ENCODE measurements at places on chromosomes 11 and 22.

GRCh38 chr11:110874437-110875030, 162.3 kb upstream of the ARHGAP20 start:
- no peak for DNase-seq

- DNase-seq: no peak
Observed at GRCh38 chr11:131810541-131810940, 440.1 kb downstream of the NTM start.

DNA sequence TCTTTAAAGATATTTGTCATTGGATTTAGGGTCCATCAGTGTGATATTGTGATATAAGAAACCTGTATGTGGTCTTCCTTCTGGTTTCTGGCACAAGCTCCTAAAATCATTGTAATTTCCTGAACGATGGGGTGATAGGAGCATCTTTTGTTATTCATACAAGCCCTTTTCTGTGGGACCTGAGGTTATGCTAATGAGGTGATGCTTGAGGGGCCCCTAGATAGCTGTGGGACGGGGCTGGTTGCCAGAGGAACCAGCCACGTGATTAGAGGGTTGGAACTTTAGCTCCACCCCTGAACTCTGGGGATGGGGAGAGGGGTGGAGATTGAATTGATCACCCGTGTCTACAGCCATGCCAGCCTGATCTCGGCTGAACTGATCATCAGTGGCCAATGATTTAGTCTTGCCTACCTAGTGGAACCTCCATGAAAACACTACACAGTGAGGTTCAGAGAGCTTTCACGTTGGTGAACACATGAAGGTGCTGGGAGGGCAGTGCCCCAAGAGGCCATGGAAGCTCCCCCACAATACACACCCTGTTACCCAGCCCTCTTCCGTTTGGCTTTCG, 62.8 kb downstream of the BCR start:
- DNase-seq: no peak

DNA sequence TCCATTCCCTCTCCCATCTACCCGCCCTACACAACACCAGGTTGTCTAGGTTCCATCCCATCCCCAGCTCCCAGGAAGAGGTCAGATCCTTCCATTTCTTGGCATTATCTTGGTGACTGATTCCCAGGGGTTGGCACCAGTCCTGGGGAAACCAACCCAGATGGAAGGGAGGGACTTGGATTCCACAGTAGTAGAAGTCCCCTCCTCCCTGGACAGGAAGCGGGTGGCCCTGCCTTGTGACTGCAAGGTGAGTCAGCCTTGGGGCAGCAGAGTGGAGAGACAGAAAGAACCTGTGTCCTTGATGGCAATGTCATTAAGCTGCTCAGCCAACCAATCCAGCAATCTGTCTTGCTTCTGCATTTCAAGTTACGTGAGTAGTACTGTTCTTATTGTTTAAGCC, 26.5 kb downstream of the SYT13 start:
- DNase-seq: no peak

DNA sequence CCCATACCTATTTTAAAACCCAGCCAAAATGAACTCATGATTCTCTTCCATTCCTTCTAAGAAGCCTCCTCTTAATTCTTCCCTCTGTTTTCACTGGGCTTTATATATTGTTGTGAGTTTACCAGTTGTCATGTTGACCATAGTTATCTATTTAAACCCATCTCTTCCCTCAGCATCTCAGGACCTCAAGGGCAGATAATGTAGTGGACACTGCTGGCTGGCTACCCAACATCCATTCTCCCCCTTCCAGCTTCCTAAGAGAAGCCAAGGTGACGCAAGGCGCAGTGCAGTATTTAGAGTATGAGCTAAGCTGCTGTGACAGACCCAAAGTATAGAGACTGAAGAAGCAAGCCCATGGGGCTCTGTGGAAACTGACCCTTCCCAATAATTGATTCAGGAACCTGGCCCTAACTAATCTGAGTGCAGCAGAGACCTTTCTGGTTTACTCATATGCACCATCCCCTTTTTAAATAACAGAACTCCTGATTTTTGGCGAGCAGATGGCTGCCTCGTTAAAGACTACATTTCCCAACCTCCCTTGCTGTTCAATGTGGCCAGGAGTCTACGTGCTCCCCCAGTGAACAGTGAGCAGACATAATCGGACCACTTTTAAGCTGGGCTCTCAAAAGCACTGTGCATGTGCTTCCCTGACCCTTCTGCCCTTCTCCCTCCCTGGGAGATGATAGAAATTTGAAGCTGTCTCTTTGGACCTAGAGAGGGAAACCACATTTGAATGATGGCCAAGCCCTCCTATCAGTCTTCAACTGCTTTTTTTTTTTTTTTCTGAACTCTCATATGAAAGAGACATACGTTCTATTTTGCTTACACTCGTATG, 28.1 kb upstream of the CREB3L1 start:
- no peak for DNase-seq

GRCh38 chr11:59174664-59175033, 2.7 kb downstream of the DTX4 start:
- no peak for DNase-seq

DNA sequence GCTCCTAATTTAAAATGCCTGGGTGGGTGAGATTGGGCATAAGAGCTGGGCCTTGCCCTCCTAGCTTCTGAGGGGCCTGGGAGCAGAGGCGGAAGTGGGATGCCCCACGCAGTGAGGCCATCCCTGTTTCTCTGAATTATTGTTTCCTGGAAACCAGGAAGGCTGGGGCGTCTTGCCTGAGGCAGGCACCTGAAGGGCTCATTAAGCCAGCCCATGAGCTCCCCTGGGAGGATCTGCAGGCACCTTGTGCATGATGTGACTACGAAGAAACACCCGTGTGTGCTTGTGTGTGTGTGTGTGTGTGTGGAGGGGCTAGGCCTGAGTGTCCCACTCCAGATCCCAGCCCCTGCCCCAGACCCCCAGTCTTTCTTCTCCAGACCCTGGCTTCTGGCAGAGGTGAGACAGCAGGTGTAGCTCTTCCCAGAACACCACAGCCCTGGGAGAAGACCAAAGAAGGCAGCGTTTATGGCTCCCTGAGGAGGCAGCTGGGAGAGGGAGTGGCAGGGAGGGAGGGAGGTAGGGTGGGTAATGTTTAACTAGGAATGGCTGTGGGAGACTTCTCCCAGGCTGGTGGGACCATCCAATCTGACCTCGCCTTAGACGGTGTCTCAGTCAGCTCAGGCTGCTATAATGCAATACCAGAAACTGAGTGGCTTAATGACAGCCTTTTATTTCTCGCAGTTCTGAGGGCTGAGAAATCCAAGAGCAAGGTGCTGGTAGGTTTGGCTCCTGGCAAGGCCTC, 2.1 kb upstream of the BATF2 start:
- DNase-seq: peak; percentile 42

GRCh38 chr11:48031602-48032001, 51.2 kb downstream of the PTPRJ start:
- DNase-seq: no peak

DNA sequence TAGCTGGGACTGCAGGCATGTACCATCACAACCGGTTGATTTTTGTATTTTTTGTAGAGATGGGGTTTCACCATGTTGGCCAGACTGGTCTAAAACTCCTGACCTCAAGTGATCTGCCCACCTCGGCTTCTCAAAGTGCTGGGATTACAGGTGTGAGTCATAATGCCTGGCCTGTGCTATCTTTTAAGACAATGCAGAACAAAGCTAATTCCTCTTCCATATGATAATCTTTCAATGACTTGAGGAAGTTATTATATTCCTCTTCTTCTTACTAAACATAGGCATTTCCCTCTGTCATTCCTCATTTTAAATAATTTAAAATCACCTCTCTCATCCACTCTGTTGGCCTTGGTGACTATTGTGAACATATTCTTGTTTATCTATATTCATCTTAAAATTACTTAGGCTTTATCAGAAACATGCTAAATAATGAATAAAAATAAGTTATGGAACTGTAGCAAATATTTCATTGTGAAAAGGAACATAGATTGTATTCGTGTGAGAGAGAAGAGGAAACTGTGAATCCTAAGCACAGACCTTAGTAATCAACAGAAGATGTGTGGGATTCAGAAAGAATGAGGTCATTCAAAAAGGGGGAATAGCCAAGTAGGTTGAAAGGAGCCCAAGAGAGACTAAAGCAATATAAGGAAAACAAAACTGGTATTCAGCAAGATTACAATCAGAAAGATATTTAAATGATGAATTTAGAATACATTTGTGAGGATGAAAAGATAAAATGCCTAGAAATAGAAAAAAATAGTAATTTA, 269.4 kb downstream of the TTC28 start:
- no peak for DNase-seq
